HFFc6 (cell line): ENCODE measurements at places on chromosomes 12 and 14.

DNA sequence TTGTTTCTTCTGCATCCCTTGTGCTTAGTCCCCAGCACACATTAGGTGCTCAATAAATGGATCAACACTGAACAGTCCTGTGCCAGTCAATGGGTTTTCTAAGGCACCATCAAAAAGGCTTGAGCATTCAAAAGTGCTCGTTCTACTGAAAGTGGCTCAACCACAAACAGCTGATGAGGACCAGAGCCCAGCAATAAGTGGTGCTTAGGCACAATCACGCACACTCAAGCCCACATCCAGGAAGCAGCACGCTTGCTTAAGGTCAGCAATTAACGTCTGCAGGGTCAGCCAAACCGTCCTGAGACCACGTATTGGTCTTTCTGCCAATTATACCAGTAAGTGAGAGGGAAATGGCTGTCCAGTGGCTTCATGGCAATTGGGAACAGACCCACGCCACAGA is 56.5 kb downstream of the PRIMA1 start:
- no peak for DNase-seq

- no peak for DNase-seq
Observed at GRCh38 chr14:58238252-58239243, 6.1 kb upstream of the PSMA3 start.

DNA sequence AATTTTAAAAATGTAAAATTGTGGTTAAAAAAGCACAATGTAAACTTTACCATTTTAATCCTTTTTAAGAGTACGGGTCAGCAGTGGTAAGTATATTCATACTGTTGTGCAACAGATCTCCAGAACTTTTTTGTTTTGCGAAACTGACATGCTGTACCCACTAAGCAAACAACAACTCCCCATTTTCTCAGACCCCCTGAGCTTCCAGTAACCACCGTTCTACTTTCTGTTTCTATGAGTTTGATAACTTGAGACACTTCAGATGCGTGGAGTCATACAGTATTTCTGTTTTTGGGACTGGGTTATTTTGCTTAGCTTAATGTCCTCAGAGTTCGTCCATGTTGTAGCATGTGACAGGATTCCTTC is 38.0 kb downstream of the CHST11 start:
- no peak for DNase-seq

DNA sequence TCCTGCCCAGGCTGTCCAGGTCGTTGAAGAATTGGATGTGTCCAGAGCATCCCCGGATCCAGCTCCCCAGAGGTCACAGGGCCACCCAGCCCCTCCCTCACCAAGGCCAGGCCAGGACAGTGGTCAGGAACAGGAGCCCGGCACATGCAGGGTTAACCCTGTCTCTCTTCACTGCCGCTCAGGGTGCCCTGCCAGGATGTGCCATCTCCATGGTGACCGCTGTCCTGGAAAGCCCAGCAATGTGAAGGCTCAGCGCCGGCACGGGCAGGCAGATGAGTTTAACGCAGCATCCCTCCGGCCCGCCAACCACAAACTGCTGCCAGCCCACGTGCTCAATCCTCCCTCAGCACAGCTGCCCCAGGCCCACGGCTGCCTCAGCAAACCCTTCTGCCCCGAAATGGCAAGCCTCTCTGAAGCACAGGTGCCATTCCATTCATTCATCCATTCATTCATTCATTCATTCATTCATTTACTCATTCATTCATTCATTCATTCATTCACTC is 4.4 kb downstream of the TMEM179 start:
- peak; percentile 41 for DNase-seq
